ENCODE measurements at places on chromosomes 1 and 21. TPM values are rescaled to one million over a fixed set of nuclear protein-coding genes. Genes with fewer than 3 reads are reported as not detected.

DNA sequence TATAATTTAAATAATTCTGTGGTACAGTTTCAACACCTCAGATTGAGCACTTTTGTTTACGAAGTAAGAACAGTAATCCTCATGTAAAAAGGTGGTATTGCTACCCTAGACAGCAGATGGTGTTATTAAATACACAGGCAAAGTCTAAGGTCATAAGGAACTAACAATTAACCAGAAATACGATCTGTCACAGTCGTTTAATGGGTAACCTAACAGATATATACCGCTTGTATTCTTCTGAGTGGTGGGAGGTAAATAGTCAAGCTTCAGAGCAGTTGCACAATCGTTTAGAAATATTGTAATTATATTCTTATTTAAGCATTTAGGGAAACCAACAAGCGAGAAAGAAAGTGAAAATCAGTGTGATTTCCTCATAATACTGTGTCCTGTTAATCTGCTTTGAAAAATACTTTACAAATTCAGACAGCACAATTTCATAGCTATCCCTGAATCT lies 9.8 kb upstream of the IRF2BP2 start:
- no peak for DNase-seq

RHOU gene
- total RNA-seq: 29.8 TPM

PLA2G2C gene
- total RNA-seq: not detected

DNA sequence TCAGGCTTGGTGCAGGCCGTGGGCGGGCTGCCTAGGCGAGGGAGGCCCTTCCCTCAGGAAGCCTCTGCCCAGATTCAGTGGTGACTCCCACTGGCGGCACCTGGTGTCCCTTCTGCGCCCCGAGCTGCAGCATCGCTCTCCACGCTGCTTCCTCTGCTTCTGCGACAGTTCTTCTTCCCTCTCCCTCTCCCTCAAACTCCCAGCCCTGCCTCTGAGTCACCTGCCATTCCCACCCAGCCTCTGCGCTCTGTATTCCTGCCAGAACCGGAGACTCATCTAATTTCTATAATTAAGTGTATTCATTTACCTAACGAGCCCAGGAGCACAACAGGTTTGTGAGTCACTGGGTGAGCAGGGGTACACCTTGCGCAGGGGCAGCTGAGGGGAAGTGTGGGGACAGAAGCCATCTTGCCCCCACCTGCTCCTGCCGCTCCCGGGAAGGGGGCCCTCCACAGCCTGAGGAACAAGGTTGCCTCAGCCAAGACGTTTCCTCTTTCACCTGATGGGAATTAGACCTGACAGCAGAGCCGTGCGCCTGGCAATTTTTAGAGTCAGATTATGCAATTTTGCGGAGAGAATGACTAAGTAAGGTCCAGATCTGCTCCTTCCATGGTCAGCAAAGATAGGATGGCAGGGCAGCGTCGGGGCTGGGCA lies 19.4 kb downstream of the KCNC4 start:
- no peak for DNase-seq

DNA sequence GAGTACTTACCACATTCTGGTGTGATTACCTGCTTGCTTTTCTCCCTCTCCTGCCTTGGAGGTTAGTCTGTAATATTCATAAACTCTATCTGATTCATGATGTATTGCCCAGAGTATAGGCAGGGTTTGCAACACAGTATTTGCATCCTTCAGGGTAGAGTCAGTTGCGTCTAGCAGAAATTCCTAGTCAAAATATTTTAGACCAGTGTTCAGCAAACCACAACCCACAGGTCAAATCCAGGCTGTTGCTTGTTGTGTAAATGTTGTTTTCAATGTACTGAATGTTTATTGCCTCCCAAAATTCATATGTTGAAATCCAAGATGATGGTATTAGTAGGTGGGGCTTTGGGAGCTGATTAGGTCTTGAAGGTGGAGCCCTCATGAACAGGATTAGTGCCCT lies 82.9 kb downstream of the NGF start:
- DNase-seq: no peak

KIAA0040 gene
- 11.6 TPM for total RNA-seq

GRCh38 chr1:203526572-203526971 lies 32.6 kb downstream of the OPTC start:
- no peak for DNase-seq

GFI1 gene
- not detected for total RNA-seq

GRCh38 chr1:93029317-93029716 lies 49.8 kb upstream of the MTF2 start:
- DNase-seq: no peak
